Vagina (tissue), 2 donors: ENCODE measurements at places on chromosomes 12 and 14.

DNA sequence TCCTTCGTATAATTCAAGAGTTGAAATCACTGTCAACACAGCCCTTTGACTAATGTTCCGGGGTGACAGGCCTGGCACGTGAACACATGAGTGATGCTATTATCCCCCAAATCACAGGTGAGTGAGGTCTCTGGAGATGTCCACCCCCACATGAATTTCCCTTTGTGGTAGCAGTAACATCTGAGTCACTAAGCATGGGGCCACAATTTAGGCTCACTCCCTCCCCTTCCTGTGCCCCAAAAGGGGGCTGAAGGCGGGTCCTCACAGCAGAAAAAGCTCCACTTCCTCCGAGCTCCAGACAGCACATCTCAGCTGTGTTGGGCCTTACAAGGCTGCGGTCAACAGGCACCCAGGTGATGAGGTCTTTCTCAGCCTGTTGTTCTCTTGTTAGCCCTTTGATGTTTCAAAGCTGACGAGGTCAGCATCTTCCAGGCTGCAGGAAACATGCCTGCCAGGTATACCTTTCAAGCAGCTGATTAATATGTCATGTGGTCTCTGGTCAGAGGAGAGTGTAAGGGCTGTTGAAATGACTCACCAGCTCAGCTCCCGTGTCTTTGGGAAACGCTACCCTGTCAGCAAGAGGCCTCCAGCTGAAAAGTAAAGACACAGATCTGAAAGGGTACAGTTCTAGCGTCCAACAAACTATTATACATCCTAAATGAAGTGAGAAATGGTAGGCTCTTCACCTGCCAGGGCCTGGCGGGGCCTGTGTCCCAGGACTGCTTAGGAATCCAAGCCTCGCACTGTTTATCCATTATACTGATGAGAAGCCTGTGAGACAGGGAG is 107.3 kb downstream of the ZFP36L1 start:
- no peak for DNase-seq

DNA sequence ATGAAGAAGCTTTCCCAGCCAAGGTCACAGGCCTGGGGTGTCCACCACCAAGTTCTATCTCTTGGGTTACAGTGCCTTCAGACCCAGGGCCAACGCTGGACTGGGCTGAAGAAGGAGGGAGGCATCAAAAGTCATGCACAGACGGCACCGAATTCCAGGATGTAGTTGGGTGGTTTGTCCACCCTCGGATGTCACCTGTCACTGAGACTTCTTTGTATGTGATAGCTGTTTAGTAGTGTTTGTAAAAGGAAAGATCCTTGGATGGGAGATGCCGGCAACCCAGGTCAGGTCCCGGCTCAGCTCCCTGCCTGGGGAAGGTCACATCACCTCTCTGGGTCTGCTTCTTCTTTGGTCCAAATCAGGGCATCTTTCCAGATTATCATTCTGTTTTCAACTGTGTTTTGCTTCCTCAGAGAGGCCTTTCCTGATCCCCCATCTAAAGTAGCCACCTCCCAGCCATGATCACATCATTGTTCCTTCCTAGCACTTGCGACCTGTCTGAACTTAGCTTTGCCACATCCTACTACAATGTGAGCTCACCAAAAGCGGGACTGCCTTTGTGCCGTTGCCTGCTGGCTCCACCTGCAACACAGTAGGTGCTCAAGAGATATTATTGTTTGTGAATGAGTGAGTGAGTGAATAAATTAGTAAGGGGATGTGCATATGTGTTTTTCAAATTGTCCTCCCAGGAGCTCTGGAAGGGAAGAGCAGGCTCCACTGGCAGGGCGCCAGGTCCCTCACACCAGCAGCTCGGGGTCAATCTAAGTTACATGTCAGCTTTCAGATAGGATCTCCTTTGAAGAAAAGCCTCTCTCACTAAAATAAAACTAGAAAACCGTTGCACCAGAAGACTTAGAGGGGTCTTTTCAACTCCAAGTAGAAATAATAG is 2.1 kb downstream of the TSPAN11 start:
- no peak for DNase-seq

- no peak for DNase-seq
Measured at GRCh38 chr12:6225630-6226001, 25.4 kb downstream of the CD9 start.

DNA sequence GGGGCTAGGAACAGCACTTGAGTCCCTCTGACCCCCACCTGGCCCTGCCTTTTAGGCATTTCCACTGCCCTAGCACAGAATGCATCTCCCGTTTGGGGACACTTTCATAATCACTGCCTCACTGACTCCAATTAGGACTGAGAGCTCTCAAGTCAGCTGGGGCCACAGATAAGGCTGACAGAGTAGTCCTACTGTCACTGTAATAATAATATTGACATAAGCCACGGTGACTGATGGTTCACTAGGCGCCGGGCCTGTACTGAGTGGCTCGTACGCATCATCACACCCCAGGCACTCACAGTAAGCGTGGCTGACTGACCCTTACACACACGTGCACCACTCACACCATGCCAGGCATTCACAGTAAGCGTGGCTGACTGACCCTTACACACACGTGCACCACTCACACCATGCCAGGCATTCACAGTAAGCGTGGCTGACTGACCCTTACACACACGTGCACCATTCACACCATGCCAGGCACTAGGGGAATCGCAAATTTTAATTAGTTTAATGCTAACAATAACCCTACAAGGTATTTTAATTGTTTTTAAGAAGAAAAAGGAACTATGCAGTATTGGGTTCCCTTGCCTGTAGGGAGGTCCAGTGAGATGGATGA is 87.7 kb downstream of the CHGA start:
- no peak for DNase-seq

DNA sequence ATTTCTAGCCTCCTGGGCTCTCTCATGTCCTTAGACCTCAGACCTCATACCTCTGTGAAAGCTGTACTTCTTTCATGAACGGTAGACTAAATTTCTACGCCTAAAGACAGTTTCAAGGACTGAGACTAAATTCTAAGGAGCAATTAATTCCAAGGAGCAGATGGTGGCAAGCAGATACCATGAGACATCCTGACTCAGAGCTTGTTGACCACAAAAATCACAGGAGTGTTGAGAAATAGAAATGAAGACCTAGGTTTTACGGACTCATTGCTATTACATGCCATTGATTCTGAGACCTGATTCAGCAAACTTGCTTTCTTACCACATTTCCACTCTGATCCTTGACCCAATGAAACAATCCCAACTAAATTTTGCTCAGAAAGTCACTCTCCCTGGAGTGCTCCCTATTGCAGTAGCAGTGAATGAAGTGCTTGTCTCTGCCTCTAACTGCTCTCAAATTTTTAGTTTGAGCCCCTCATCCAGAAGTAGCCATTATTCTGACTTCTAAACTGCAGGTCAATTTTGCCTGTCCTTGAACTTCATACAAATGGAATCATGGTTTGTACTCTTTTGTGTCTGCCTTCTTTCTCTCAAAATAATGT is 52.0 kb downstream of the PEX5 start:
- no peak for DNase-seq

- DNase-seq: no peak
Measured at GRCh38 chr12:132723764-132724140, 13.1 kb downstream of the PGAM5 start.

DNA sequence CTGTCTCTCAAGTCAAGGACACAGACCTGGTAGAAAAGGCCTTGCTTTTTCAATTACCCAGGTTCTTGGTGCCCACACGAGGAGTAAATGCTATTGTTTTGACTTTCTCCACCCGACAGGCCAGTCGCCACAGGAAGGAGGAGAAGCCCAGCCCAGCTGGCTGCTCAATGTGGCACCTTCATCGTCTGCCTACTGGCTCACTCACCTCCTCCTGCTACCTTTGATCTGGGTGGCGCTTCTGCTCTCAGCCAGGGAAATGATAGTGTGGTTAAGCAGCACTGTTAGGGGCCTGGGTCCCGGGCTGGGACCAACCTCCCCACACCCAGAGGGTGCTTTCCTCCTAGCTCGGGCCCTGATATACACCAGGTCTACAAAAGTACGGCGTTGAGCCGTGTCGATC is 75.0 kb upstream of the FZD10 start:
- no peak for DNase-seq

DNA sequence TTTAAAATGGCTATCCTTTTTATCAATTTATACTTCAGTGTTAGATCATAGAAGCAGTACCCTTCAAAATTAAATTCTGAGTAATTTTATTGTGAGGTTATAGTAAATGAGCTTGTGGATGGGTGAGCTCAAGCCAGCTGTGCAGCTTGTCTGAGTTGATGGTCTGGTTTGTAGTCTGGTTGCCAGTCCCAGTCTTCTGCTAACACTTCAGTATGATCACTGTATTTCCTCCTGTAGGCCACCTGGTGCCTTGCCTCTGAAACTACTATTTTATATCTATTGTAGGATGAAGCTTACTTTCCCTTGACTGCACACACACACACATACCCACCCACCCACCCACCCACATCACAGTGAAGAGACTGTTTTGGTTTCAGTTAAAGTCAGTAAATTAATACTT is 496.4 kb downstream of the PCNX1 start:
- no peak for DNase-seq

GRCh38 chr14:77094672-77095284 is 3.3 kb upstream of the CIPC start:
- DNase-seq: no peak

- no peak for DNase-seq
Measured at GRCh38 chr14:72443256-72443655, 450.6 kb downstream of the DPF3 start.

DNA sequence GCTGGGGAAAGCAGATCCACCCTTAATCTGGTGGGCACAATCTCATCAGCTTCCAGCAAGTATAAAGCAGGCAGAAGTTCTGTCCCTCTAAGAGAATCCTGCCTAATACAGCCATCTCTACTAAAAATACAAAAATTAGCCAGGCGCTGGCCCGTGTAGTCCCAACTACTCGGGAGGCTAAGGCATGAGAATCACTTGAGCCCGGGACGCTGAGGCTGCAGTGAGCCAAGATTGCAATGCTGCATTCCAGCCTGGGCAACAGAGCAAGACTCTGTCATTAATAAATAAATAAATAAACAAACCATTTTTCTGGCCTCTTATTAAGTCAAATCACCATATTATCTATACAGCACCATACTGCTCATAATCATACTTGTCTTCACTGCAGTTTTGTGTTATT is 111.2 kb downstream of the MED13L start:
- no peak for DNase-seq

DNA sequence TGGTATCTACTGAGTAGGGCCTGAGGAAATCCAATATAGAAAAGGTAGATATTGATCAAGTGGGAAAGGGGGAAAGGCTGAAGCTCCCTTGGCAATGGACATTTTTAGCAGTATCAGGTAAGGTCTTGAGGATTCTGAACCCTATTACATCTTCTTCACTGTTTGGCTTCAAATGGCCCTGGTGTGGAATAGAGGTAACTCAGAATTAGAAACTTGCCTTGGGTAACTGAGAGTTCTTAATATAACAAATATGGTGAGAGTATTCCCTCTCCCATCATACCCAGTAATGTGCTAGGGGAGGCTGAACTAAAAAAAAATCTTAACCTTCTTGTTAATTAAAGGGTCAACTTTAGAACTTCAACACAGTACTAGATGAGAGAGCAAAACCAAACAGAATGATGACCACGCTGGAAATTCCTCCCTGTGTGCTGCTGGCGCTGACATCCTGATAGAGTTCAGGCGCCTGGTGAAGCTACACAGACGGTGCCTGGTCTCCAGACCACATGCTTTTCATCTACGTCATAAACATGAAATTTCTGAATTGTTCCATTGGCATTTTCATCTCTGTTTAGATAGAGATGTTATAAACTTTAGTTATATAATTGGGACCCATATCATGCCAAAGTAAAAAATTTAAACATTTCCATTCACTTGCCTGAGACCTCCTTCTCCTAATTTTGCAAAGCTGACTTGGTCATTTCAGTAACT is 128.3 kb downstream of the AKAP6 start:
- no peak for DNase-seq

GRCh38 chr12:3603576-3603975 is 112.6 kb downstream of the PRMT8 start:
- no peak for DNase-seq

- DNase-seq: no peak
Measured at GRCh38 chr12:52759695-52760094, 17.4 kb downstream of the KRT76 start.

DNA sequence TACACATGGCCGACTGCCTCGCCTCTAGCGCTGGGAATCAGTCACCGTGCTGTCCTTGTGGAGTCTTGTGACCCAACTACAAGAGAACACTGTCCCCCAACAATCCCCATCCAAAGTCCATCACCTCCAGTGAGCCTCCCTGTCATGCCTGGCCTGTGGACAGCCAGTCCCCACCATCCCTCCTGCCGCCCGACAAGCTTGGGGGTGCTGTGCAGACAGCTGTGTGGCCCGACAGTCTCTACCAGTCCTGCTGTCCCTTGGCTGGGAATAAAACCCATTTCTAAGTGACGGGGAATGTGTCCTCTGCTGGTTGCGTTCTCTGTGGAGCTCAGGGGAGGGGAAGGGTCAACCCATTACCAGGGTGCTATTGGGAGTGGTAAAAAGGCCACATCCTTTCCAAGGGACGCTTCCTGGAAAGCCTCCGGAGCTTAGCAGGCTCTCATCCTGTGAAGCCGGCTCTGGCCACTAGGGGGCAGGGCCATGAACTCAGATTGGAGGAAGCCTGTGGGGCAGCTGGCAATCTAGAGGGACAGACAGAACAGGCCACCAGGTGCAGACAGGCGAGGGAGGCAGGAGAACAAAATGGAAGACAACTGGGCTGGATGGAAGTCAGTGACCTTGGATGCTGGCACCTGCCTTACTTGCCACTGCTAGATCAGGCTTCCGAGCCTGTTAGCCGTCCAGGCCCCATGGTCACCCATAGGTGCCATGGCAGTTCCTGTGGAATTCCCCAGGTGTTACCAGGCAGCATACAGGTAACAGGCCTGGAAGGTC is 12.0 kb upstream of the BLTP3B start:
- no peak for DNase-seq

- DNase-seq: peak; percentile 89
Measured at GRCh38 chr14:75147423-75148071, 20.7 kb upstream of the NEK9 start.

DNA sequence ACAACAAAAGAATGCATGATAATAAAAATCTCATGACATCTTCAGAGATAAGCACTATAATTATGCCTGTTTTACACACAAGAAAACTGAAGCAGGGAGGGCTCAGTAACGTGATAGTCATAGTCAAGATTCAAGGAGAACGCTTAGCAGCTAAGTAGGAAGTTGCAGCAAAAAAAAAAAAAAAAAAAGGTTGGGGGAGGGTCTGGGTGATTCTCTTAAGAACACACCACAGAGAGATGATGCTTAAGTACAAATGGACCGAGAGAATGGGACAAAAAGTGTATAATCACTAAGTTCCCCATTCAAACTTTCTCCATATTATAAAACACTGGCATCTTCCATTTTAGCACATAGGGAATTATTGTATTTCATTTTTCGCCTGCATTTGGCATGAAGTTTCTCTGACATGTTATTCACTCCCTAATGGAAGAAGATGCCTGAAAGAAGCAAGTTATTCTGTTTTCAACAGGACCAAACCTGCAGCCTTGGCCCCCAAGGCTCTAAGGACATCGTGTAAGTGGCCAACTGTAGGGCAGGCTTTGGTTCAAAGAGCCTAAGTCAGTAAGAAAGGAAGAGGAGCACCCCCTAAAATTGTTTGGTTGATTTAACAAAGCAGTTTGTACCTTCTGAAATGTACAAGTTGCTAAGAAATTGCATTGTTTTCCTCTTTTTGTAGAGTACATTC is 142.9 kb upstream of the TMPO start:
- DNase-seq: no peak

- no peak for DNase-seq
Measured at GRCh38 chr12:112153181-112153892, 28.0 kb downstream of the TRAFD1 start.
